Effector memory CD4-positive, alpha-beta T cell (primary cell): ENCODE measurements at places on chromosomes 3 and 15.
A peak's percentile ranks its signal among the peaks of the same experiment; 100 is the strongest.

DNA sequence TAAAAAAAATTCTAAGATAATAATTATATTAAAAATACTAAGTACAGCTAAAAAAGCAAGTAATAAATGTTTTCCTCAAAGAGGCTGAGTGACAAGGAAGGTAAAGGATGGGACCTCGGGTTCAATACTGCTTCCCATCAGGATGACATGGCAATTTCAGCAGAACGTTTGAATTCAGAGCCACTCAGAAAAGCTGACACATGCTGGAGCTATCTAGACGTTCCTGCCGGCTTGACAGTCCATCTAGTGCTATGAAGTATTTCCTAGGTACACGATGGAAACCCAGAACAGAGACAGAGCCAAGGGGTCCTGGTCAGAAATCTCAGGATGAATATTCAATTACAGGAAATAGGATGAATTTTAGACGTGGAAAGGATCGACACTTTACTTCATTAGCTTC is 361.8 kb downstream of the FGF12 start:
- no peaks in the 10 kb centered on the region for H3K27me3 ChIP-seq
- DNase-seq = no peak
- H3K27ac ChIP-seq = no peak overlapping the region
- no peak overlapping the region for H3K4me3 ChIP-seq
- H3K4me1 ChIP-seq = no peaks in the 10 kb centered on the region
- no peaks in the 10 kb centered on the region for H3K36me3 ChIP-seq

DNA sequence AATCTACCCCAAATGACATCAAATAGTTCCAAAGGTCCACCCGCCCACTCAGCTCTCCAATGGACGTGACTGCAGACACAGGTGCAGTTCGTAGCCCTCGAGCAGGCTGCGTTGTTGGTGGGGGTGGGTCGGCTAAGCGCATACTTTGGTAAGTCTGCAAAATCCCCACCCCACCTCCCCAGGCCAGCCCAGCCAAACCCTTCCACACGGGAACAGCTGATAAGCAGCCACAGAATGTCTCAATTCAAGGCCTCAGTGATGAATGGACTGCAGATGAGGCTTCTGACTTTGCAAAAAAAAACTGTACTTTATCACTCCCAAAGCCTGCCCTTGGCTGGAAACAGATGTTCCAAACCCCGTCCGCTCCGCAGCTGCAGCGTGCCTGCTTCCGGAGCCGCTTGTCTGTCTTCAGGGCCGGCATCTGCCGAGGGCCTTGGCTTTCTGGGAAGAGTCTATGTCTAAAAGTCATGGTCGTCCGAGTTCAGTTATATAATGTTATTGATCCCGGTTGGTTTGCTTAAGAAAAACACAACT is 38.2 kb downstream of the PCSK6 start:
- H3K27ac ChIP-seq = no peak overlapping the region
- H3K4me1 ChIP-seq = no peaks in the 10 kb centered on the region
- H3K4me3 ChIP-seq = no peak overlapping the region
- H3K36me3 ChIP-seq = no peaks in the 10 kb centered on the region
- H3K27me3 ChIP-seq = peaks cover 5% of the 10 kb centered on the region

GRCh38 chr3:179297971-179298725 is 24.7 kb upstream of the ZNF639 start:
- H3K27ac ChIP-seq = no peak overlapping the region
- H3K4me3 ChIP-seq = no peak overlapping the region
- no peak for DNase-seq
- no peaks in the 10 kb centered on the region for H3K36me3 ChIP-seq

- no peak for DNase-seq
- H3K36me3 ChIP-seq = no peaks in the 10 kb centered on the region
- H3K4me3 ChIP-seq = peak overlapping the region; percentile 13
- peak overlapping the region; percentile 68 for H3K27ac ChIP-seq
- peaks cover 88% of the 10 kb centered on the region for H3K4me1 ChIP-seq
- H3K27me3 ChIP-seq = no peaks in the 10 kb centered on the region
Observed at GRCh38 chr15:31366169-31366734, 39.6 kb downstream of the KLF13 start.

GRCh38 chr3:21117370-21117769 is 633.6 kb downstream of the ZNF385D start:
- H3K27me3 ChIP-seq = no peaks in the 10 kb centered on the region
- H3K4me3 ChIP-seq = no peak overlapping the region
- H3K4me1 ChIP-seq = no peaks in the 10 kb centered on the region
- no peaks in the 10 kb centered on the region for H3K36me3 ChIP-seq
- no peak overlapping the region for H3K27ac ChIP-seq

GRCh38 chr15:68275165-68275746 is 2.3 kb upstream of the FEM1B start:
- H3K27ac ChIP-seq = no peak overlapping the region
- no peaks in the 10 kb centered on the region for H3K36me3 ChIP-seq
- no peak for DNase-seq
- no peak overlapping the region for H3K4me3 ChIP-seq
- no peaks in the 10 kb centered on the region for H3K27me3 ChIP-seq
- H3K4me1 ChIP-seq = peaks cover 17% of the 10 kb centered on the region

DNA sequence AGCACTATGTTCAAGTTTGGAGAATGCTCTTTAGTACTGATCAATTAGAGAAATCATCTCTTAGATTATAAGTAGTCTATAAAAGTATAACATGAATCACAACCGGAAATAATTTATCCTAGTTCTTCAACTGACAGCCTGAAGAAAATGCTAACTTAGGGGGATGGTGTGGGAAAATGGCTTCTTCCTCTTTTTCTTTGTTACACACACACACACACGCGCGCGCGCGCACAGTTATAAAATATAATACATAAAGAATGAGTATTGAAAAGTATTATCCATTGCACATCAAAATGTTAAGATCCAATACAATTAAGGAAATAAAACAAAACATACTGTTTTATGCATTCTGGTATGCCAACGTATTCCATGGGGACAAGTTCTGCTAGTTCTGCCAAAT is 11.2 kb upstream of the GTF2A2 start:
- no peak overlapping the region for H3K4me3 ChIP-seq
- H3K36me3 ChIP-seq = peaks cover 61% of the 10 kb centered on the region
- no peak overlapping the region for H3K27ac ChIP-seq
- no peaks in the 10 kb centered on the region for H3K27me3 ChIP-seq

GRCh38 chr15:35479423-35479822 is 66.5 kb downstream of the DPH6 start:
- H3K4me3 ChIP-seq = no peak overlapping the region
- no peak for DNase-seq
- no peaks in the 10 kb centered on the region for H3K36me3 ChIP-seq
- no peaks in the 10 kb centered on the region for H3K4me1 ChIP-seq
- H3K27ac ChIP-seq = no peak overlapping the region

DNA sequence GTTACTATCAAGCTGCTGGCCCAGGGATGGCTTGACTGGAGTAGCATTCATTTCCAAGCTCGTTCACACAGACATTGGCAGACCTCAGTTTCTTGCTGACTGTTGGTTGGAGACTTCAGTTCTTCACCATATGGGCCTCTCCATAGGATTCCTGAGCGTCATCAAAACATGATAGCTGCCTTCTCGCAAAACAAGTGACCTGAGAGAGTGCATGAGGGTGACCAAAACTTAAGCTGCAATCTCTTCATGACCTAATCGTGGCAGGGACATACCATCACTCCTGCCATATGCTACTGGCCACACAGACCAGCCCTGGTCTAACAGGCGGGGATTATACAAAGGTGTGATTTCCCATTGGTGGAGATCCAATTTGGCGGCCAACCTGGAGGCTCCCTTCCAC is 46.0 kb upstream of the C3orf22 start:
- H3K27ac ChIP-seq = no peak overlapping the region
- H3K36me3 ChIP-seq = no peaks in the 10 kb centered on the region
- no peak overlapping the region for H3K4me3 ChIP-seq
- no peaks in the 10 kb centered on the region for H3K27me3 ChIP-seq
- no peak for DNase-seq

- no peaks in the 10 kb centered on the region for H3K27me3 ChIP-seq
- H3K4me1 ChIP-seq = no peaks in the 10 kb centered on the region
- no peaks in the 10 kb centered on the region for H3K36me3 ChIP-seq
- H3K27ac ChIP-seq = no peak overlapping the region
Observed at GRCh38 chr3:183300996-183301562, 48.0 kb downstream of the B3GNT5 start.

GRCh38 chr3:82562896-82563295 is 801.5 kb upstream of the GBE1 start:
- H3K27me3 ChIP-seq = no peaks in the 10 kb centered on the region
- no peak for DNase-seq
- H3K4me1 ChIP-seq = no peaks in the 10 kb centered on the region
- H3K4me3 ChIP-seq = no peak overlapping the region

GRCh38 chr3:113223475-113224281 is 12.3 kb downstream of the BOC start:
- H3K27me3 ChIP-seq = no peaks in the 10 kb centered on the region
- H3K4me3 ChIP-seq = no peak overlapping the region
- no peak for DNase-seq
- no peaks in the 10 kb centered on the region for H3K36me3 ChIP-seq

DNA sequence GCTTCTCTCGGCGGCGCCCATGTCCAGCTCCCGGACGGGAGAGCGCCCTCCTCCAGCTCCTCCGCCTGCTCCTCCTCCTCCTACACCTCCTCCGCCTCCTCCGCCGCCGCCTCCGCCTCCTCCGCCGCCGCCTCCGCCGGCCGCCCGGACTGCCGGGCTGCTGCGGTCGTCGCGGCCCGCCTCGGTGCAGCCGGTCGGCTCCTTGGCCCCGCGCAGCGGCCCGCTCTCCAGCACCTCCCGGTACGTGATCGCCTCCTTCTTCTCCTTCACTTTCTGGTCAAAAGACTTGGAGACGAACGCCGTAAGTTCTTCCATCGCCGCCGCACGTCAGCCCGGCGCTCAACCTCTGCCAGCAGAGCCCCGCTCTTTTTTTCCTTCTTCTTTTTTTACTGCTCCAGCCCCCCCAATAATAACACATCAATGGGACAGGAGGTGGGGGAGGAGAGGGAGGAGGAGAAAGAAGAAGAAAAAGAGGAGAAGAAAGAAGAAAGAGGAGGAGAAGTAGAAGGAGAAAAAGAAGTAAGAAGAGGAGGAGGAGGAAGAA is 438 bp downstream of the SHOX2 start:
- DNase-seq = no peak
- no peaks in the 10 kb centered on the region for H3K36me3 ChIP-seq
- peak overlapping the region; percentile 36 for H3K4me3 ChIP-seq

DNA sequence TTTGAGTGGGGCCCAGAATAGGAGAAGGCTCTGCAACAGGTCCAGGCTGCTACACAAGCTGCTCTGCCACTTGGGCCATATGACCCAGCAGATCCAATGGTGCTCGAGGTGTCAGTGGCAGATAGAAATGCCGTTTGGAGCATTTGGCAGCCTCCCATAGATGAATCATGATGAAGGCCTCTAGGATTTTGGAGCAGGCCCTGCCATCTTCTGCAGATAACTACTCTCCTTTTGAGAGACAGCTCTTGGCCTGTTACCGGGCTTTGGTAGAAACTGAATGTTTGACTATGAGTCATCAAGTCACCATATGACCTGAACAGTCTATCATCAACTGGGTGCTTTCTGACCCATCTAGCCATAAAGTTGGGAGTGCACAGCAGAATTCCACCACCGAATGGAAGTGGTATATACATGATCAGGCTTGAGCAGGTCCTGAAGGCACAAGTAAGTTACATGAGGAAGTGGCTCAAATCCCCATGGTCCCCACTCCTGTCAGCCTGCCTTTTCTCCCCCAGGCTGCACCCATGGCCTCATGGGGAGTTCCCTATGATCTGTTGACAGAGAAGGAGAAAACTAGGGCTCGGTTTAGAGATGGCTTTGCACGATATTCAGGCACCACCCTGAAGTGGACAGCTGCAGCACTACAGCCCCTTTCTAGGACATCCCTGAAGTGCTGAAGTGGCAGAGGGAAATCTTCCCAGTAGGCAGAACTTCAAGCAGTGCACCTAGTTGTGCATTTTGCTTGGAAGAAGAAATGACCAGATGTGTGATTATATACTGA is 971.4 kb downstream of the MCTP2 start:
- H3K27me3 ChIP-seq = no peaks in the 10 kb centered on the region
- H3K27ac ChIP-seq = no peak overlapping the region
- H3K36me3 ChIP-seq = no peaks in the 10 kb centered on the region
- H3K4me1 ChIP-seq = no peaks in the 10 kb centered on the region
- DNase-seq = no peak

DNA sequence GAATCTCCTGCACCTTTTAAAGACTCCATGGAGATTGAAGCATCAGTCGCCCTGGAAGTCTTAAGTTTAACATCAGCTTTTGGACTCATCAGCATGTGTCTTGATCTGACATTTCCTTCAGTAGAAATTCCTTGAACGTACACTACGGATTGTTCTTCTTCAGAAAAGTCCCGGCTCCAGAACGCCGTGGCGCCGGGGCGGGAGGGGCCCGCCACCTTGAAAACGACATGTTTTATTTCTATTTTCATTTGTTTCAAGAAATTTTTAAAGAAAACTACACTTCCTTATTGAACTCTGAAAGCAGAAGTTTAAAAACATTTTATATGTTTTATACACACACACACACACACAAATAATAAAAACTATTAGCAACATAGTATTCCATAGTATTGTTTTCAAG is 32.6 kb upstream of the RAP2B start:
- H3K36me3 ChIP-seq = no peaks in the 10 kb centered on the region
- no peaks in the 10 kb centered on the region for H3K27me3 ChIP-seq
- no peak for DNase-seq
- H3K4me3 ChIP-seq = no peak overlapping the region

GRCh38 chr3:117059956-117060270 is 350.3 kb downstream of the TUSC7 start:
- no peaks in the 10 kb centered on the region for H3K36me3 ChIP-seq
- no peaks in the 10 kb centered on the region for H3K4me1 ChIP-seq
- no peak overlapping the region for H3K27ac ChIP-seq
- H3K27me3 ChIP-seq = no peaks in the 10 kb centered on the region
- H3K4me3 ChIP-seq = no peak overlapping the region

- H3K27me3 ChIP-seq = peaks cover 4% of the 10 kb centered on the region
- H3K4me1 ChIP-seq = no peaks in the 10 kb centered on the region
- DNase-seq = no peak
- no peak overlapping the region for H3K4me3 ChIP-seq
- no peaks in the 10 kb centered on the region for H3K36me3 ChIP-seq
Observed at GRCh38 chr3:194163697-194164096, 27.7 kb downstream of the HES1 start.

DNA sequence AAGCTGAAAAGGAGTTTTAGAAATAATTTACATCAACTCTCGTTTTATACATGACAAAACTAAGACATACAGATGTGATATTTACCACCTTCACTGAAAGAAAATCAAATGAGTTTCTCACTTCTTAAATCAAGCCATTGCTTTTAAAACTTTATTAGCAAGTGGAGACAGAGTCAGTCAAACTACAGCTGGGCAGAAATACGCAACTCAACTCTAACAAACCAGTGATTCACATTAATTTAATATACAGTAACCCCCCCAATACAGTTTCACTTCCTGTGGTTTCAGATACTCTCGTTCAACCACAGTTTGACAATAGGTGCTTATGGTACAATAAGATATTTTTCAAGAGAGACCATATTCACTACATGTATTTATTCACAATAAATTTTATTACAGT is 477.1 kb downstream of the MAGI1 start:
- no peak overlapping the region for H3K4me3 ChIP-seq
- H3K27me3 ChIP-seq = no peaks in the 10 kb centered on the region
- DNase-seq = no peak
